CD4-positive, alpha-beta T cell treated with Interleukin-6 for 4 hours (primary cell): ENCODE measurements at places on chromosomes 16 and 17.
A peak's percentile ranks its signal among the peaks of the same experiment; 100 is the strongest.

DNA sequence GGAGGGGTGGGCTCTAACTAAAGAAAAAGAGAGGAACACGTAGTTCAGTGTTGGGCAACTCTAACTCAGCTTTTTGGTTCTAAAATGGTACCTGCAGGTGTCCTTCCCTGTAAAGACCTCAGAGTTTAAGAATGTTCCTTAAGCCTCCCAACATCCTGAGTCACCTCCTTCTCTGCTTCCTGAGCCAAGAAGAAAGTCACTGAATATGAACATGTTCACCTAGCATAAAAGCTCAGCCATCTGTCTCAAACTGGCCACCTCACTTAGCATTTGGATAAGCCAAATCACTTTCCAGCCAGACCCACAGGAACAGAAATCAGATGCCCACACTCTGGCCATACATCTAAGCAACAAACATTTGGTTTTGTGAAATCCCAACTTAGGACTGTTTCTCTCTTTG lies 3.7 kb downstream of the TMEM98 start:
- DNase-seq: no peak

DNA sequence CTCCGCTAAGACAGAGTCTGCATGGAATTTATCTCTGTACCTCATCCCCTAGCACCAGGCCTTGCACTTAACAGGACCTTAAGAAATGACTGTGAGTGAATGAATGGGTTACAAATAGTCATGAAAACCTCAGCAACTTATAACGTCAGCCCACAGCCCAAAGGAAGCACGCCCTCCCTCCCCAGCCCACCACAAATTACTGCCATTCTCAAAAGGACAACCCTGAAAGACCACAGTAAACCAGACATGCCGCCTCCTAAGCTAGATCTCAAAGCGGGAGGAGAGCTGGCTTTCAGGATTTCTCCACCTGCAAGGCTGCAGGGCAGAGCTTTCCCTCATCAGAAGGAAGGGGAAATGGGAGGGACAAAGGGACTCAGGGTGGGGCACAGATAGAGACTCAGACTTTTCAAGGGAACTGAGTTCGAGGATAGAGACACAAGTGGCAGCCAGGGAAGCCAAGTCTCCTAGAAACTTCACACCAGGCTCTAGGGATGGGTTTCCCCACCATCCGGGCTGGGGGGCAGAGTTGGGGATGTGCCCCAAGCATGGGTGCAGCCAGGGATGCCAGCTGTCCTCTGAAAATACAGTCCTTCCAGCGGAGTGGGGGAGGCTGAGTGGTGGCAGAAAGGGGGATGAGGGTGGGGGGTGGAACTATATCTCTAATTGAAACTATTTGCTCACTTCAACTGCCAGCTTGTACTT lies 56.7 kb downstream of the PLXDC1 start:
- DNase-seq: peak; percentile 39

DNA sequence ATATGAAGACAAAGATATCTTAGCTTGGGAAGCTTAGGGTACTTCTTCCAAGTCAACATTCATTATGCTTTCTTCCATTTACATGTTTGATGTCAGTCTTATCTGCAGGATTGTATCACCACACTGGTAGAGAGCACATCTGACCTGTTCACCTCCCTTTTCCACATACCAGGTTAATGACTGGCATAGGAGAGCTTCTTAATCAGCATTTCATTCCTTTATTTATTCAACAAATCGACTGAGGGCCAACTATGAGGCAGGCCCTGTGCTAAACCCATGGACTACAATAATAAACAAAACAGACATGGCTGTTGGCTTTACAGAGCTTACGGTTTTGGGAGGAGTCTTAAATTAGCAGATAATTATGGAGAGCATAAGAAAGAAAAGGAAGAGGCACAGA lies 378.1 kb upstream of the CDH11 start:
- DNase-seq: no peak

DNA sequence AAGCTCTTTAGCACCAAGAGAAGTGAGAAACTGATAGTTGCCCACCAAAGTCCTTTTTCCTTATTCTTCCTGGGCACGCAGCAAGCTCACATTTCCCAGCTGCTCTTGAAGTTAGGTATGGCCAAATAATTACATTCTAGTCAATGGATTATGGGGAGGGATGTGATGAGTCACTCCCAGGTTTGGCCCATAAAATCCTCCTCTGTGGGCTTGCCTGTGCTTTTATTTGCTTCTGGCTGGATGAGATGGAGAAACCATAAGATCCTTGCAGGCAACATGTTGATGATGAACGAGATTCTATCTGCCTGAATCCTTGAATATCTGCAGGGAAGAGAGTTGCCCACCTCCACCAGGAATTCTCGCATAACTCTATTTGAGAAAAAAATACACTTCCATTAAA lies 568.3 kb upstream of the SALL1 start:
- no peak for DNase-seq

DNA sequence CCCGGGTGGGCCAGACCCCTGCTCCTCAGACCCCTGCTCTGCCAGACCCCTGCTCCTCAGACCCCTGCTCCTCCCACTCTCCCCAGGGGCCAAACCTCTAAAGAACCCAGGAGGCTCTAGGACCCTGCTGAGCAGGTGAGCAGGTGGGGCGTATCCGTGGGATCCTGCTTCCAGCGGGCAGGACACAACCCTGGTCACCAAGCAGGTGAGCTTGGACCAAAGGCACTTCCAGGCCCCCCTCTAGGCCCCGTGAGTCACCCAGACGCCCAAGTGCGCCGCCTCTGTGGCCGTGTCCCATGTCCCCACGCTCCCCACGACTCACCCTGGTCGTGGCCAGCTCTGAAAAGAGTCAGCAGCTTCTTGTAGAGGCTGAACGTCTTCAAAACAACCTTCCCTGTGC lies 5.0 kb downstream of the CYBC1 start:
- DNase-seq: no peak

DNA sequence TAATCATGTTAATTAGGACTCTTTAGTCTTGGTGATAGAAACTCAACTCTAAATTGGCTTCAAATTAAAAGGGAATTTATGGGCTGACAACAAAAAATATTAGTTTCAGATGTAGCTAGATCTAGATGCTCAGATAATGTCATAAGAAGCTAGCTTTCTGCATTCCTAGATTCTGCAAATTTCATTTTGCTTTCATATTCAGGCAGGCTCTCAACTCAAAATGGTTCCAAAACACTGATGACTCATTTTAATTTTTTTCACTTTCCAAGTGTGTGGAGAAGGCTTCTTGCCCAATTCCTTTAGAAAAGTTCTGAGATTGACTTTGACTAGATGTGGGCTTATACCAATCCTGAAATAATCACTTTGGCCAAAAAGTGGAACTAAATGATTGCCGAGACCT lies 236.7 kb upstream of the GOT2 start:
- DNase-seq: no peak

DNA sequence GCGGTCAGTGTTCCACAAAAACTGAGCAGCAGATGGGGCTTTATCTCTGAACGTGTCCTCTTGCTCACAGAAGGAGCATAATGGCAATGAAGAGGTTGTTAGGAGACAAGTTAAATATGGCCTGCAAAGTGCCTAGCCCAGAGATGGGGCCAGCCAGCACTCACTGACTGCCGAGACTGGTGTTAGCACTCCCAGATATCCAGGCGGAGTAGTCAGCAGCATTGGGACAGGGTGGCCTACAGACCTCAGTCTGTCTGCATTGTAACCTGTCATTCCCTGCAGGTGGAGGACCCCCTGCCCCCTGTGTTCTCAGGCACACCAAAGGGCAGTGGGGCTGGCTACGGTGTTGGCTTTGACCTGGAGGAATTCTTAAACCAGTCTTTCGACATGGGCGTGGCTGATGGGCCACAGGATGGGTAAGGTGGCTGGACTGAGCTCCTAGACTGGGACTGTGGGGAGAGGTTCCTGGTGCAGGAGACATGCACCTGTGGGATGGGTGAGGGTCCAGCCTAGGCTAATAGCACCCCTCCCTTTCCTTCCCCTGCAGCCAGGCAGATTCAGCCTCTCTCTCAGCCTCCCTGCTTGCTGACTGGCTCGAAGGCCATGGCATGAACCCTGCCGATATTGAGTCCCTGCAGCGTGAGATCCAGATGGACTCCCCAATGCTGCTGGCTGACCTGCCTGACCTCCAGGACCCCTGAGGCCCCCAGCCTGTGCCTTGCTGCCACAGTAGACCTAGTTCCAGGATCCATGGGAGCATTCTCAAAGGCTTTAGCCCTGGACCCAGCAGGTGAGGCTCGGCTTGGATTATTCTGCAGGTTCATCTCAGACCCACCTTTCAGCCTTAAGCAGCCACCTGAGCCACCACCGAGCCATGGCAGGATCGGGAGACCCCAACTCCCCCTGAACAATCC lies 4.2 kb downstream of the MFAP4 start:
- DNase-seq: no peak

GRCh38 chr17:20095336-20096080 lies 86.3 kb downstream of the SPECC1 start:
- no peak for DNase-seq

DNA sequence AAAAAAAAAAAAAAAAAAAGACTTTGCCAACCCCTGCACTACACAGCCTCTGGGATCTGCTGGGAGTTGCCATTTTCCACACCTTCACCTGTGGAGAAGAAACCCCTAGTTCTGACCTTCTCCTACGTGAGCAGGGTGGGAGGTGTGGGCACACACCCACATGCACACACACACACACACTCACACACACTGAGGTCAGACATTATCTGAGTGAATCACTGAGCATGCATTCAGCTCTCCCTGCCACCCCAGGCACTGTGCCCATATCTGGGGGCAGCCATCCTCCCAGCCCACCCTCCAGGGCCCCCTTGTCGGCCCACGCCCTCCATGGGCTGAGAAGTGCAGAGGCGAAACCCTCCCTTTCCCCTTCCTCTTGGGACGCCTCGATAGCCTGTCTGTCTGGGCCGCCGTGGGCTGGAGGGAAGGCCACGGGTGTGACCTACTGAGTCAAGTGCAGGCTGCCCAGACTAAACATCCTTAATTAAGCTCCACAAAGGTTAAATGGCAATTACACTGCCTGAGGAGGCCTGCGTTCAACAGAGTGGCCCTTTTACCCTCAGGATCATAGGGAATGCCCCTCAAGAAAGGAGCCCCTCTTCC lies 143.8 kb downstream of the C16orf95 start:
- DNase-seq: no peak

DNA sequence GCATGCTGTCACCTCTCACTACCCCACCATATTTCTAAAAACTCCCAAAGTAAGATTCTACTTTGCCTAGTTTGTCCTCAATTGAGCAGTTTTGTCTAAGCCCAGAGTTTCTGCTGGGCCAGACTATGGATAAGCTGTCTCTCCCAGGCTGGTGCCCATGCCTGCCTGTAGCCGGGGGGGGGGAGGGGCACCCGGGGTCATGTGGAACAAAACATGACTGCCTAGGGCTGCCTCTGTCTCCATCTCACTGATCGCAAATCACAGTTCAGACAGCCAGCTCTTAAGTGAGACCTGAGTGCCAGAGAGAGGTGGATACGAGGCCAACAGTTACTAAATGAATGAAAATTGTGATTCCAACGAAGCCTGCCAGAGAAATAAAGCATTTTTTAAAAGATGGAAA lies 78.8 kb upstream of the RPRML start:
- DNase-seq: no peak

DNA sequence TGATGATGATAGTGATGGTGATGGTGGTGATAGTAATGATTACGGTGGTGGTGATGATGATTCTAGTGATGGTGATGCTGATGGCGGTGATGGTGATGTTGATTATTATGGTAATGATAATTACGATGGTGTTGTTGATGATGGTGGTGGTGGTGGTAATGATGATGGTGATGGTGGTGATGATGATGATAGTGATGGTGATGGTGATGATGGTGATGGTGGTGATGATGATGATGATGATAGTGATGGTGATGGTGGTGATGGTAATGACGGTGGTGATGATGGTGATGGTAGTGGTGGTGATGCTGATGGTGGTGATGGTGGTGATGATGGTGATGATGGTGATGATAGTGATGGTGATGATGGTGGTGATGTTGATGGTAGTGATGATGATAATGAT lies 370.0 kb downstream of the CDH13 start:
- DNase-seq: no peak

GRCh38 chr17:18141210-18141803 lies 32.8 kb downstream of the MYO15A start:
- peak; percentile 59 for DNase-seq

GRCh38 chr17:62703261-62703775 lies 75.8 kb downstream of the MRC2 start:
- peak; percentile 14 for DNase-seq

- DNase-seq: no peak
Observed at GRCh38 chr16:74249254-74249653, 47.4 kb upstream of the PSMD7 start.

DNA sequence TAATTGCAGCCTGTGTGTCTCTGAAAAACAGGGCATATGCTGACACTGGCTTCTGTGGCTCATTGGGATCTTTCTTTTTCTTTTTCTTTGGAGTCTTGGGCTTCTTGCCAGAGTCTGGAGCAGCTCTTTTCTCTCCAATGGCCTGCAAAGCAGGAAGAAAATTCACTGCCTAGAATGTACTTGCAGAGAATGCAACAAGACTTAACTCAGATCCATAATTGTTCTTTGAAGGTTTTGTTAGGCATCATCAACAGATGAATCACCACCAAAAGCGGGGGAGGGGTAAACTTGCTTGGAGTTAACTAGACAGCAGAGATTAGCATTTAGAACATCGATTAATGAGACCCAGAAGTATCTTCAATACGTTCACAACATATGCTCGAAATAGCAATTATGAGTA lies 100.9 kb downstream of the TOX3 start:
- DNase-seq: no peak

GRCh38 chr17:27491713-27492190 lies 35.5 kb downstream of the KSR1 start:
- DNase-seq: no peak

GRCh38 chr17:28643983-28644786 lies 773 bp downstream of the BLTP2 start:
- DNase-seq: peak; percentile 19

DNA sequence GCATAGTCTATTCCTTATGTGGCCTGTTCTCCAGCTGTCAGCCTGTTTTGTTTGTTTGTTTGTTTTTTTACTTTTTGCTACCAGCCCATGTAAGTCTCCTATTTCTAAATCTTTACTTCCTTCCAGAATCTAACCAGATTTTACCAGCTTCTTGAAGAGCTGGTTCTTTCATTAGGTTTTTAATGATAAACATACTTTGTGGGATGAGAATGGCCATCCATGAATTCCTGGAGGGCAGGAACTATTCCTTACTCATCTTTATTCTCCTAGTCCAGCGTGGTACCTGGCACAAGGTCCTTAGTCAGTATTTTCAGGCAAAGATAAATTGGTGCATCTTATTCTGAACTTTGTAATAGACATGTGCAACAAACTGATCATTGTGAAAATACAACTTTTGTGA lies 17.3 kb downstream of the RSPRY1 start:
- DNase-seq: no peak
